ENCODE measurements at places on chromosomes 7 and 10.
A peak's percentile ranks its signal among the peaks of the same experiment; 100 is the strongest.

GRCh38 chr10:111142092-111142768 lies 65.4 kb downstream of the ADRA2A start:
- no peak for DNase-seq

- DNase-seq = no peak
These were observed 34.9 kb downstream of the PAX2 start for GRCh38 chr10:100780324-100780723.

DNA sequence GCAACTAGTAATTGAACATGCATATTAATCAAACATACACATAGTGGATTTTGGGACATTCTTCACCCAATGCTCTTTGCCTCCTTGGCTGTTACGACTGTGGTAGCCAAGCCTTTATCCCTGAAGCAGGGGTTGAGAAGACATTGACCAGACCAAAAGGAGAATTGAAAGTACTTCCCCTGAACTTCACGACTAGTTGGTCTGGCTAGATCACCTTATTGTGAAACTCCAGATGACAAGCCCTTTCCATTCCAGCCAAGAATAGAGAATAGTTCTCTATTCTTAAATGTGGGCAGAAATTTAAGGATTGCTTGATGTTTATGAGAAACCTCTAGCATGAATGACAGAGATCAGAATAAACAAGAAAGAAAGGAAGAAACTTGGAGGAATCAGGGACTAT lies 97.0 kb downstream of the LRMDA start:
- peak; percentile 76 for DNase-seq

- no peak for DNase-seq
These were observed 4.0 kb upstream of the PDGFA start for GRCh38 chr7:523347-524336.

DNA sequence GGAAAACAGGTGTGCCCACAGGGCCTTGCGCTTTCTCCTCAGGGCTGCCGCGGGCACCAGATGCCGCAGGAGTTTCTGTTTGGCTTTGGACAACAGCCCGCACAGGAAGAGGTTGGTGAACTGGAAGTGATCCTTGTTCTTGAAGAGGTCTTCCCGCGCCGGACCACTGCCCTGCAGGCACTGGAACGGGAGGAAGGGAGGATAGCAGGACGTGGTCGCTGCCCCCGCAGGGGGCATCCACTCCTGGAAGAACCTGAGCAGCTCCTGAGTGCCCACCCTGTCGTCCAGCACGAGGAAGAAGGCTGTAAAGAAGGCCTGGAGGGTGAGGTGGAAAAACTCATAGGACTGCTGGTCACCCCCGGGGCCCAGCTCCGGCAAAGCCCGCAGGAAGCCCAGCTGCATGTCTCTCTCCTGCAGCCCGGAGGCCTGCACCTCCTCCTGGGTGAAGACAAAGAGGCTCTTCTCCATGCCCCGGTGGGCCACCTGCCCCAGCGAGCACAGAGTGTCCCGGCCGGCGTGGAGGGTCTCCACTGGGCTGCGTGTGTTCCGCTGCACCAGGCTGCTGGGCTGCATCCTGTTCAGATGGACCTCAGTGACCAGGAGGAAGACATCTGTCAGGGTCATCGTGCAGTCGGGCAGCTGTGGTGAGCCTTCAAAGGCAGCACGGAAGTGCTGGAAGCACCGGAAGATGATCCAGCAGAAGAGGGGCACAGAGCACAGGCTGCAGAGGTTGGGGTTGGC lies 26.9 kb downstream of the NOD1 start:
- no peak for DNase-seq

DNA sequence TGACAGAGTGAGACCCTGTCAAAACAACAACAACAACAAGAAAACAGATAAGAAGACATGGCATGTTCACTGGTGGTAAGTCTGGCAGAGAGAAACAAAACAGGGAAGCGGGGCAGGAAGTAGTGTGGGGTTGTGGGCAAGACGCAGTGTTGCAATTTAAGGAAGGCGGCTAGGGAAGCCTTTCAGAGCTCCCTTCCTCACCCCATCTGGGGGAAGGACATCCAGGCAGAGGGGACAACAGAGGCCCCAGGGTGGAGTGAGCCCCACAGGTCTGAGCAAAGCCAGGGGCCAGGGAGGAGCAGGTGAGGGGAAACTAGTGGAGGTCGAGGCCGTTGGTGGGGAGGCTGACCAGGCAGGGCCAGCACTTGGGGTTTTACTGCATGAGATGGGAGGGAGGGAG lies 16.8 kb downstream of the LAT2 start:
- peak; percentile 86 for DNase-seq

DNA sequence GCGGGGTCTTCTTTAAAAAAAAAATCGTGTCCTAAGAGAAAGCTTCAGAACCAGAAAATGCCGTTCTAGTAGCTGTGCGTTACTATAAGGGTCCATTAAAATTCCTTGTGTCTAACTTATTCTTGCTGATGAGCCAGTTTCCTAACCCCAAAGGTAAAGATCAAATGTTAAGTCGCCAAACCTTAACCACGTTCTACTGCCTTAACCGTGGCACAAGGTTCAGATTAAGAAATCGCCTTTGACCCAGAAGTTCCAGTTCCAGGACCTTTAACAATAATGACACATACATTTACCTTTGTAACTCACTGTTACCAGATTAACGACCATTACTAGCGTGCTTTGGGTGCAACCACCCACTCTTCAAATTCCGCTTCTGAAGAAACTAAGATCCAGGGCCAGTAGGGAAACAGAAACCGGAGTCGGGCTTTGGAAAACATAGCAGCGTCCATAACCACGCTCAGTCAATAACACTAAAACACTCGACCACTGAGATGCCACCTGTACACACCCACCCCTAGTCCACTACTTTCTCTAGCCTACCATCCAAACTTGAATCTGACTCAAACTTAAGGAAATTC lies 620 bp downstream of the BET1 start:
- DNase-seq = peak; percentile 36

- DNase-seq = no peak
These were observed 30.6 kb upstream of the GDI2 start for GRCh38 chr10:5843686-5844344.

GRCh38 chr7:55160539-55160938 lies 141.7 kb downstream of the EGFR start:
- no peak for DNase-seq

DNA sequence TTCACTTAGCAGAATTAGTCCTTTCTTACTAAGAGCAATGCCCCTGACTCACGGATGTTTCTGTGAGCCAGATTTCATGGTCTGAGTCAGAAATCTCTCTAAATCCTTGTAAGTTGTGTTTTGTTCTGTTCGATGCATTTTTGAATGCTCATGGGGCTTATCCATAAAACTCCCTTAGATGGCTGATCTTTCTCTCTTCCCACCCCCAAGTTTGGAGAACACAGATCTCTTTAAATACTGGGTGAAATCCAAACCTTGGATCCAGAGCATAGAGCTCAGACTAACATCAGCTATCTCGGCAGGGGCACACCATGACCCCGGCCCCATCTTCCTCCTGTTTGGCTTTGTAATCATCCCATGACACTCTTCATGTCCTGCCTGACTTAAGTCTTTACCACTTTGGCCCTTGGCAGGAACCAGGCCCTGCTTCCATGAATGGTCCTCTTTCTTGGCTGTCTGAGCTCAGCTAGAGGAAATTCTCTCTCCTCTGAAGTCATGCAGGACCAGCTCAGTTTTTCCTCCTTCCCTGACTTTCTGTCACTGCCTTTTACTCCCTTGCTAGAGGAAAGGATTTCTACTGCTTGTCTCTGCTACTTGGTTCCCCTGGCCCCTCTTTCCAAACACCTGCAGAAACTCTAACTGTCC lies 120.4 kb upstream of the RAB11FIP2 start:
- DNase-seq = no peak

DNA sequence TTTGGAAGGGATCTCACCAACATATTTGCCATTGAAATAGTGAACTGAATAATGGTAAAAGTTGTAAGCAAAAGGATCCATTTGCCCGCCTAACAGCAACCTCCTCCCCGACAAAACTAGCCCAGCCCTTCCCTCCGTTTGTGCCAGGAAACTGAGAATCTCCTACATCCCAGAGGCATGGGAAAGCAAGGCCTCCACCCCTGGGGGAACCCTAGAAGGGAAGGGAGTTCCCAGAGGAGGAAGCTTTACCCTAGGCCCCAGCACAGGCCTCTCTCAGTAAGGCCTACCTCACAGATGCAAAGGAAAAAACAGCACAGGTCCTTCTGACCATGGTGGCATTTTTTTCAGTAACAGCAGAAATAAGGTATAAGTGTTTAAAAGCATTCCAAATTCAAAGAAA lies 229.7 kb downstream of the ELMO1 start:
- no peak for DNase-seq

DNA sequence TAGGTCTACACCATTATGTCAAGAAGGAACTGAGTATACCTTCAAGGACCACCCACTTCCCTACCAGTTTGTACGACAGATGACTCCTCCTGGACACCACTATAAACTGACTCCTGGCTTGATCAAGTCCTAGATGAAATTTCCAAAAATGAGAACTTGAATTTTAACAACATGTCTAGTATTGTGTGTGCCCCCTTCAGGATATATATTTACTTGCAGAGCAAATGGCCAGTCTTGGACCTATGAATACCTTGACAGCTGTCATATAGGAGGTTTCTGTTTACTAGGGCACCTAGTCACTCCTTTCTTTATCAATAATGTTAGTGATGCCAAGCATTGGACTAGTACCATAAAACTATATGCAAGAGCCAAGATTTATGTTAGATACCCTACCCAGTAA lies 94.1 kb upstream of the TMEM26 start:
- DNase-seq = no peak

DNA sequence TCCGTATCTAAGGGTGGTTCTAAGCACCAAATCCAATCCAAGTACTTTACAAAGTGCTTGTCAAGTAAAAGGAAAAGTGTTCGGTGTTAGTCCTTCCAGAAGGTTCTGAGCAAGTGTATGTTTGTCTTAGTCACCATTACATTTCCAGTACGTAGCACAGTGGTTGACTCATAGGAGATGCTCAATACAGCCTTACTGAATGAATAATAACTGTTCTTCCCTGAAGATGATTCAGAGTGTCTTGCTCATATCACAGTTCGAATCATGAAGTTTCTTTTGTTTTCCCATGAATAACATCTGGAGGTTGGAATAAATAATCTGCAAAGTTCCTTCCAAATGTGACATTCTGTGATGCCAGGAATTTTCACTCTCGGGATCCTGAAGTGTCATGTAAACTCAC lies 53.4 kb downstream of the WNT2 start:
- no peak for DNase-seq

GRCh38 chr10:58853668-58854067 lies 322.8 kb upstream of the PHYHIPL start:
- no peak for DNase-seq

DNA sequence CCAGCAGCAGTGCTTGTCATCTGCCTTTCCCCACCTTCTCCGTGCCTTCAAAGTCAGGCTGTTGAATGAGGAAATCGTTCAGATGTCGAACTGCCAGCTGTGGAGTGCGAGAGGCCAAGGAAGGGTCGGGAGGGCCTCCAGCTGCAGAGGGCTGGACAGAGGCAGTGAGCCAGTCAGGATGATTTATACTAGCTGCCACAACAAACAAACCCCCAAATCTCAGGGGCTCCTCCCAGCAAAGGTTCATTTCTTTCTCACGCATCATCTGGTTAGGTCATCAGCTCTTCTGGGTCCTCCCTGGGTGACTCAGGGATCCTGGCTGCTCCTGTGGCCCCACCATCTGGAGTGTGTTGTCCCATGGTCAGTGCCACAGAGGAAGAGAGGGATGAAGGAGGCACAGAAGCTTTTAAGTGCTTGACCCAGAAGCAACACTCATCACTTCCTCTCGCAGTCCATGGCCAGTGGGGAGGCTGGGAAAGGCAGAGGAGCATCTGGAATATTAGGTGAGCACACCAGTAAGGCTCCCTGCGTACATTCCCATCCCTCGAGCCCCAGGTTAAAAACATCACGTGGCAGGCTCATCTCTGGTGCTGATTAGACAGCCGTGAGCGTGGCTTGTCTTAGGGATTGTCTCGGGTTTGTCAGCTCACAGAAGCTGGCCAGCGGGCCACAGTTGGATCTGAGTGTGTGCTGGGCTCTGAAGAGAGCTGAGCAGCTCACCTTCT lies 140.7 kb downstream of the RGS10 start:
- peak; percentile 58 for DNase-seq

Measured in suppressor macrophage (primary cell).